ENCODE measurements at places on chromosomes 13 and 19.

GRCh38 chr19:12987190-12987589 lies 8.1 kb upstream of the NFIX start:
- DNase-seq: no peak

GRCh38 chr19:19721896-19722295 lies 11.0 kb downstream of the ZNF14 start:
- no peak for DNase-seq

GRCh38 chr13:43326100-43326499 lies 302.7 kb downstream of the DNAJC15 start:
- no peak for DNase-seq

DNA sequence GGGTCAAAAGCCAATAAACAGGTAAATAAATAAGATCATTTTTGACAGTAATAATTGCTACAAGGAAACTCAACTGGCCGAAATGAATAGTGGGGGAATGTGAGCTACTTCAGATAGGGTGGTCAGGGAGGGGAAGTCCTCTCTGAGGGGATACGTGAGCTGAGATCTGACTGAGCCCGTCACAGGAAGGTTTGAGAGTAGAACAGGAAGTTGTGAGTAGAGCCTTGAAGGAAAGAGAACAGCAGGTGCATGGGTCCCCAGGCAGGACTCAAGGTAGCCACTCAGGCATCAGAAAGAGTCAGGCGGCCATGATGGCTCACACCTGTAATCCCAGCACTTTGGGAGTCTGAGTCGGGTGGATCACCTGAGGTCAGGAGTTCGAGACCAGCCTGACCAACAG lies 6.3 kb downstream of the IRGQ start:
- DNase-seq: no peak

DNA sequence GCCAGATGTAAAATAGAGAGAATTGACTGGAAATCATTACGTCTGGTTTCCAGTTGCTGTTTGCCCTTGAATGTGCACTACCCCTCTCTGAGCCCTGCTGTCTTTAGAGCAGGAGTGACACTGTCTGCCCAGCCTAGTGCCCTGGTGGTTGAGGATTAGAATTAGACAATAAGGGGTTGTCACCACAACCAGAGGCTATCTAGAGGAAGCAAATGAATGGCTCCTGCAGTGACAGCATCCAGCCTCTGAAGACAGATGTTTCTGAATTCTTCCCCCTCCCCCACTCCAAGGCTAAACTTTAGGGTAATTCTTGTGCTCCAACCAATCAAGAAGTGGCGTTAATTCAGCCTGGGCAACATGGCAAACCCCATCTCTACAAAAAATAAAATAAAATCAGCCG lies 2.0 kb downstream of the RAB8A start:
- no peak for DNase-seq

DNA sequence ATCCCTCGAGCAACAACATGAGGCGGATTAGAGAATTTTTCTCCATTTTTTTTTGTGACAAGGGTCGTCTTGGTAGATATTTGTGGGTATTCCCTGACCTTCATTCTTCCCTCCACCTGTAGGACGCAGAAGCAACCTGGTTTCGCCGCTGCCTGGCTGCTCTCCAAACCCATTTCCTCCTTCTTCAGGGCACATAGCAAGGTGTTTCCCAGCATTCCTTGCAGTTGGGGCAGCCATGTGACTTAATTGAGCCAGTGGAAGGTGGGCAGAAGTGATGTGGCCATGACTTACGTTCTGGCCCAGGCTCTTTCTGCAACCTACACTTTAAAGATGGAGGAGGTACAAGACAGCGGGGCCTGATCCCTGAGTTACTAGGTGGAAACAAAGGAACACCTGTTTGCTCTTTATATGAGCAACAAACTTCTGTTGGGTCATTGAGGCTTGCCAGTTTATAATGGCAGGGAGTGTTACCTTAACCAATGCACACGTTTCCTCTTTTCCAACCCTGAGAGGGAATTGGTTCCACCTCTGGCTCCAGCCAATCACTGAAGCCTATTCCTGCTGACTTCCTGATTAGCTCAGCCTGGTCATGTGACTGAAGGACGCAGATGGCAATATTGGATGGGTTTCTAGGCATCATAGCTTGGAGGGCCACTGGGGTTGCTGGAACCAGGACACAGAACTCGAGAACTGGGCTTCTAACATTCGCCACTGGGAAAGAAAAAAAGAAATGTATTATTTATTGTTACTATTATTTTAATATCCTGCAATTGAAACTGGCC lies 30.8 kb upstream of the ZNRF4 start:
- DNase-seq: no peak

GRCh38 chr13:113074401-113074800 lies 31.2 kb upstream of the F7 start:
- DNase-seq: no peak

DNA sequence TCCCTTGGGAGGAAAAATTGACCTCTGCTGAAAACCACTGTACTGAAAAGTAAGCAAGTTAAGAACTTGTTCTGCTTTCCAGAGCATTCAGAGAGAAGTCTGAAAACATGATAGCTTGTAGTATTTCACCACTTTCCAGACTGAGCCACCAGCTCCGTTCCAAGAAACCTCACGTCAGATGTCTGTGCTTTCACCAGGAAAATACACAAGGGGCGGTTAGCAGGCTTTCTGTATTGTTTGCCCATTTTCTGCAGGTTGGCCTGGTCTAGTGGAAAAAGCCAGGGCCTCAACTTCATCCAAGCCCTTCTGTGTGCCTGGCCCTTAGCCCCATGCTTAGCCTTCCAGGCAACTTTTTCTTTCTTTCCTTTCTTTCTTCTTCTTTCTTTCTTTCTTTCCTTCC lies 36.4 kb downstream of the RXFP2 start:
- no peak for DNase-seq

- DNase-seq: no peak
Observed at GRCh38 chr13:96996107-96996506, 1.8 kb upstream of the OXGR1 start.

DNA sequence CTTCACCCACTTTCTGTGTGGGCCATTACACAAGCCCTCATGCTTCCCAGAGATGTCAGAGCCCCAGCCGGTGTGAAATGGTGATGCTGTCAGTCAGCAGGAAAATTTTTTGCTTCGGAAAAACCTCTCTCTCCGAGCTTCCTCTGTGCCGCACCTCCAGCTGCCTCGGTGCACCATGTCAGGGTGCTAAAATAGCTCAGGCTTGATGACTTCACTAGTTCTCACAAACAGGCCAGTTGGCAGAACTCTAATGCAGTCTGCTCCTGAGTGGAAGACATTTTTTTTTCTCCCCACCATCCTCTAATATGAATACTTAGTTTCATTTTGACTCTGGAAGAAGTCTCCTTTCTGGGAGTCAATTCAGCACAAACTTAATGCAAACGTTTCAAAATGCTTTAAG lies 71.3 kb downstream of the KLF12 start:
- DNase-seq: no peak

GRCh38 chr13:94196413-94196812 lies 283.1 kb downstream of the DCT start:
- DNase-seq: no peak

DNA sequence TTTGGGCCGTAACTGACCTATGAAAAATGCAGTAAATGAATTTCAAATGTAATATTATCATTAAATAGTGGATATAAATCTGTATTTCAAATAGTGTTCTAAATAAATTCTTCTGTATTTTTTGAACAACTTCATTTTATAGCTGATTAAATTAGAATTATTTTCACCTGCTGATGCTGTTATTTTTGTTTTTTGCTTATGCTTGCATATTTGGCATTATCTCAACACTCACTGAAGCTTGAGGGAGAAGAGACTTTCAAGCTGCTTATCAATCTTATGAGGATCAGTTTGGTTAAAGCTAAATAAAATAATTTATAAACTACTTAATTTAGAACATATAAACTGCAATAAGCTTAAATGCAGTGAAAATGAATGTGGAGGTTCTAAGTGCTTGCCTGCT lies 251.3 kb upstream of the PCDH9 start:
- DNase-seq: no peak

- DNase-seq: no peak
Observed at GRCh38 chr19:2479556-2480194, 3.7 kb downstream of the GADD45B start.

DNA sequence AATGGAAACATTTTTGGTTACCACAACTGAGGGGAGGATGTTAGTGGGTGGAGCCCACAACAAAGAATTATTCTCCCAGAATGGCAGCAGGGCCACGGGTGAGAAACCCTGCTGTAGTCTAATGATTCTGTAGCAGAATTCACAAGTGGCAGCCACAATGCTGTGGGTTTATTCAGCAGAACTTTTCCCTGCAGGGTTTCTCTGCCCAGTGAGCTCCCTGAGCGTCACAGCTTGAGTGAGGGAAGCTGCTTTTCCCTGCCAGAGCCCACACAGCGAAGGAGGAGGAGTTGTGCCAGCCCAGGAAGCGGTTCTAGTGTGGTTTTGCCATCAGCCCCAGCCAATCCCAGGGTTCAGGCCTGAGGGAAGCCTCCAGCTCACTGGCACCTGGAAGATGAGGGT lies 4.4 kb downstream of the ATP12A start:
- DNase-seq: no peak

- no peak for DNase-seq
Observed at GRCh38 chr13:112658808-112659207, 31.0 kb upstream of the ATP11A start.

DNA sequence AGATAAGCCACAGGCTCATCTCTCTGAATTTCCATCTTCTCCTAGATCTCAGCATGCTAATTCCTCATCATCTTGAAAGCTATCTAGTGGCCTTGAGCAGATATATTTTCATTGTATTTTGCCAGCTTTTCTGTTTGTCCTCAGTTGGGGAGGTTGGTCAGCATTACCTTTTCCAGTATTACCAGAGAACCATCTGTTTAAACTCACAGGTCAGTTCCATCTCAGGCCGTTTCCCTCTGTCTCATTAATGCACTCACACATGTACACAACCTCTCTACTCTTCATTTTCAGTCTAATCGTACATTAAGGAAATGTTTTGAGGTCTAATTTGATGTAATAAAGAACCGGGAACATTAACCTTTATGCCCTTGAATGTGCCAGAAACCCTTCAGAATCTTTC lies 29.7 kb downstream of the USPL1 start:
- DNase-seq: no peak

DNA sequence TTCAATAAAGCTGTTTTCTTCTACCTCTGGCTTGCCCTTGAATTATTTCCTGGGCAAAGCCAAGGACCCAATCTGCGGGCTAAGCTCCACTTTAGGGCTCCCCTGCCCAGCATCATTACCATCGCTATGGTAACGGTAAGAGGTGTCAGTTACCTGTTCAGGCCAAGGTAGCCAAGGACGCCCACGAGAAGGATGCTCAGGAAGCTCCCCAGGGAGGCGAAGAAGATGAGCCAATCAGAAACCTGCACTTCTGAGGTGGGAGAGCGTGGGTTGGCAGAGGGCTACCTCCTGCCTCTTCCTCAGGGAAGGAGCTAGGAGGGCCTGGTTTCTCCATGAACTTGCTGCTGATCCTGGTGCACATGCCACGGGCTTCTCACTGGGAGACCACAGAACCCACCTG lies 24.7 kb downstream of the IL12RB1 start:
- no peak for DNase-seq

- DNase-seq: no peak
Observed at GRCh38 chr19:42121036-42121621, 11.1 kb downstream of the POU2F2 start.

GRCh38 chr19:55699221-55699620 lies 24.2 kb downstream of the EPN1 start:
- no peak for DNase-seq
